NCI-H526 treated with DMSO at 0.1 percent for 48 hours (cell line): ENCODE measurements at places on chromosomes 6 and 20.

DNA sequence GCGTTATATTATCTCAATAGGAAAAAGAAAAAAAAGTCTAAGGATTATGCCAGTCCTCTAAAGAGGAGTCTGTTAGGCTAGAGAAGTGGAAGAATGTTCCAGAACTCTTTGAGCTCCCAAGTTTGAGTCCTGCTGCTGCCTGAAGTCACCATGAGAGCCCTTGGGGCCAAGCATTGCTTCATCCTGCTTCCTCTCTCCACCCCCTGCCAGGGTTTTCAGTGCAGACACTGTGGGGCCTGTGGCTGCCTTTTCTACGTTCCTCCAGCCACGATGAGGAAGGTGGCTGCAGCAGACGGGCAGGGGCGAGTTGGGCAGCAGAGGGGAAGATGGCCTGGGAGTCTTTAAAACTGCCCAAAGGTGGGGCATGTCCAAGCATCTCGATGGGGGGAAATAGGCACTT lies 214.4 kb upstream of the KCNG1 start:
- DNase-seq, result no peak

DNA sequence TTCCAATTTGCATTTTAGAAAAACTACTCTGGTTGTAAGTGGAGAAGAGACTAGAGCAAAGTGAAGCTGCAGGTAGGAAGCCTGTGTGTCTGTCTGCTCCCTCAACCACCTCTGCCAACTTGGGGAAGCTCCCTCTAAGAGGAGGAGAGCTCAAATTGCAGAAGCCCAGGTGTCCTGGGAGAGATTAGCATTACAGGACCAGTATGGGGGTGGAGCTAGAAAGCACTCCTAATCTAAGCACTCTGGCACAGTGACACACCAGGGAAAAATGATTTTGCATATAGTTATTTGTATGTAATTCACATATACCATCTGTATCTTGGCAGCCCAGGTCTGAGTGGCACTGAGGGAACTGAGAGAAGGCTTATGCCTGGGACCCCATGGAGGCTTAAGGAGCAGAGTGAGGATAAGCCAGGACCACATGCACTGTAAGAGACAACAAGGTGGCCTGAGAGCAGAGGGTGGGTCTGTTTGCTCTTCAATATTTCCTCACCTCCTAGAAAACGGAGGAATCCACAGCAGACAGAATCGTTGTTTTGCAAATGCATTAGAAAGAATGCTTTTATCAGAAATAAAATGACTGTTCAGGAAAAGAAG lies 13.6 kb downstream of the GSTA2 start:
- peak; percentile 88 for DNase-seq

- no peak for DNase-seq
Measured at GRCh38 chr20:63094767-63095499, 88.2 kb upstream of the BHLHE23 start.

- no peak for DNase-seq
Measured at GRCh38 chr20:33578510-33578909, 83.6 kb upstream of the C20orf144 start.

DNA sequence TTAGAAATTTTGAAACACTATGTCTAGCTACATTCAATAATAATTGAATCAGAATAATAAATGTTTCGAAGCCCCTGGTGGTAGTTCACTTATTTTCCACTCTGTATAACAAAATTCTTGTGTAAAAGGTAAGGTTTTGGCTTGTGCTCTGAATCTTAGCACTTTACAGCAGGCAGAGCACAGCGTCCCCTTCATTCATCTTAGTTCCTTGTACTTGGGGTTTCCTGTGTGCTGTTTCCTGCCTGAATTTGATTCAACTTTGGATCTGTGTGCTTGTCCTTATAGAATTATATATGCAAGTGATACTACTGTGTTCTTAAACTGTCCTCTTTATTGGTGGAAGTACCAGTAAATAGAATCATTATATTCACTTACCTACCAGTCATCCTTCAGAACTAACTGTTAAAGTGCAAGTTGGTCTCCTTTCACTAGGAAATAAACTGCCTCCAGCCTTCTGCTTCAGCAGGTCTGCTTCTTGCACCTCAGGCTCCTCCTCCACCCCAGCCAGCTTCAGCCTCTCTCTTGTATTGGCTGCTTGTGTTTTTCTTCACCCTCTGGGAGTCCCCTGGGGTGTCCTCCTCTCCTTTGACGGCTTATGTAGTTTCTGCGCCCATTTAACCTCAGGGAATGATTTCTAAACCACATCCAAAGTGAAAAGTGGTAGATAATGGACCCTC lies 28.8 kb upstream of the TULP4 start:
- DNase-seq, result no peak

- no peak for DNase-seq
Measured at GRCh38 chr20:52830598-52830997, 141.6 kb upstream of the TSHZ2 start.

DNA sequence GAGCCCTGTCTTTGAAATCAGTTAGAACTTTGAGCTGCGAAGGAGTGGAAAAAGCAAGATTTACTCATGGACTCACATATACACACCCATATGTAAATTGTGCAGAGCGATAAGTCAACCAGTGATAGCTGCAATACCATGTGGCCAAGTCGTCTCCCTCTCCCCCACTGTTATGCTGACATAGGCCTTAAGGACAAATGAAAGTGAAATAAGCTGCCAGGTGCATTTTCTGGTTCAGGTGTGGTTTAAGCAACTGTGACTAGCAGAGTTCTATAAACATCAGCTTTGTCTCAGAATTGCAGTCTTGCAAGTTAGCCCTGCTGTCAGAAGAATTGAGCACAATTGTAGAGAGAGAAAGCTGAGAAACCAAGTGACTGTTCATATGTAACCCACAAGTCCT lies 9.6 kb downstream of the FAM83B start:
- DNase-seq, result peak; percentile 82

- DNase-seq, result no peak
Measured at GRCh38 chr6:114218437-114219340, 124.1 kb downstream of the HS3ST5 start.

- no peak for DNase-seq
Measured at GRCh38 chr6:39439342-39440038, 117.0 kb upstream of the KCNK16 start.
